ENCODE measurements at places on chromosomes 3 and 15. TPM values are rescaled to one million over a fixed set of nuclear protein-coding genes. Genes with fewer than 3 reads are reported as not detected.

UPK1B gene
- not detected for total RNA-seq

TRPM7 gene
- 62.9 TPM for total RNA-seq

ARGFX gene
- total RNA-seq, result not detected

IL12A gene
- total RNA-seq, result 72.5 TPM

LARP6 gene
- 108 TPM for total RNA-seq

CACNA2D2 gene
- total RNA-seq, result under 0.01 TPM

CELSR3 gene
- 2.1 TPM for total RNA-seq

STRIT1 gene
- not detected for total RNA-seq

ARHGEF26 gene
- total RNA-seq, result 1.3 TPM

ZCWPW2 gene
- 1.0 TPM for total RNA-seq

SLC24A5 gene
- total RNA-seq, result not detected

CPN2 gene
- total RNA-seq, result not detected

MUC4 gene
- total RNA-seq, result not detected

CADPS gene
- total RNA-seq, result 33.1 TPM

ITGB5 gene
- total RNA-seq, result 135 TPM

CERS3 gene
- total RNA-seq, result not detected

TMEM266 gene
- total RNA-seq, result 0.26 TPM

SLC7A14 gene
- total RNA-seq, result 1.3 TPM

COL6A5 gene
- total RNA-seq, result under 0.01 TPM

NDUFB4 gene
- 24.9 TPM for total RNA-seq

SI gene
- not detected for total RNA-seq

ATP1B3 gene
- total RNA-seq, result 24.7 TPM

CCR4 gene
- total RNA-seq, result not detected

ABCC5 gene
- 18.8 TPM for total RNA-seq

SLCO2A1 gene
- total RNA-seq, result under 0.01 TPM

PTX3 gene
- total RNA-seq, result 464 TPM

ARRDC4 gene
- total RNA-seq, result 39.8 TPM

CHRM5 gene
- not detected for total RNA-seq

Data from fibroblast of lung (primary cell).